ENCODE measurements at places on chromosomes 4 and X.

- no peak for DNase-seq
Observed at GRCh38 chrX:119266364-119266995, 30.4 kb downstream of the PGRMC1 start.

GRCh38 chr4:185730849-185731608 lies 81.0 kb downstream of the SORBS2 start:
- DNase-seq = peak; percentile 33

DNA sequence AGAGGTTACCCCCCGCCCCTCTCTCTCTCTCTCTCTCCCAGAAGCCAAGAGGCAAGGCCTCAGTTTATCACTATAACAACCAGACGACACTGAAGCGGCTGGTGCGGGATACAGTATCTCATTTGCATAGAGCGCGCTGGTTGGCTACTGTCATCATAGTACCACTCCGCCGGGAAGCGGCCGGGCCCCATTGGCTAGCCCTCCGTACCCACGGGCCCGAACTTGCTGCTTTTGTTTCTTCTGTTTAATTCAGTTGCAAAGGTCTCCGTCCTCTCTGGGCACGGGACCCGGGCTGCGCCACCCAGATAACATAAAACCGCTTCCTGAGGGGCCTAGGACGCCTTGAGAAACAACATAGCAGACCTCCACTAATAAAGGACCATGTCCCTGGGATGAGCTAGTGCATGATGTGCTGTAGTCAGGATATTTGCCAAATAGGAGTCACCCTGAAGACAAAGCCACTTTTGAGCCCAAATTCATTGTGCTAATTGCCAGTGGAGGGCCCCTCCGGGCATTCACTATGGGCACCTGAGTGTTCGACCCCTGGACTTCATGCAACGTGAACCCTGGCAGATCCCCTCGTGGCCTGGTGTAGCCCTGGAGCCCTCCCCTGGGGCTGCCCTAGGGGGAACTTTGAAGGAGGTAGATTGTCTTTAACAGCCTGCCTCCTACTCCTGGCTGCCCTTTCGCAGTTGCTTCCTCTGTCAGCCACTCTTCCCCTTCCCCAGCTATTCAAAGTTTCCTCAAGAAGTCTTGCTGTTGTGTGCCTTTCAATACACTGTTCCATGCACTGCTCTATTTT lies at the start of gene PCYT1B:
Gene PCYT1B, minus strand, starts transcription at position 91 of the 802 bp plus-strand sequence. CDS start 242 bp downstream, outside the sequence.
- DNase-seq = peak; percentile 47

DNA sequence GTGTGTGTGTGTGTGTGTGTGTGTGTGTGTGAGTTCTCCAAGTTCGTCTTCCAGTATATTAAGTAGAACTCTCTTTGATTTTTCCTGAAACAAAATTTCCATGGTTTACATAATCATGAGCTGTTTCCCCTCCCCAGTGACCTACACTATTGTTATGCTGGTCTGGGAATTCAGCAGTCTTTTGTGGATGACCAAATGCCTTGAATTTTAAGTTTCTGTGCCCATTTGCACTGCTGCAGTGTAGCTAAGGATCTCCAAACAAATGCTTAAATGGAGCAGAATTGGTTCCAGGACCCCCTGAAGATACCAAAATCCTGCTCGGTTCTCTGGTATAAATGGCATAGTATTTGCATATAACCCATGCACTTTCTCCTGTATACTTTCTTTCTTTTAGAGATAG lies 77.2 kb upstream of the SLC34A2 start:
- no peak for DNase-seq

- DNase-seq = no peak
Observed at GRCh38 chr4:17623451-17624001, 9.1 kb downstream of the MED28 start.

DNA sequence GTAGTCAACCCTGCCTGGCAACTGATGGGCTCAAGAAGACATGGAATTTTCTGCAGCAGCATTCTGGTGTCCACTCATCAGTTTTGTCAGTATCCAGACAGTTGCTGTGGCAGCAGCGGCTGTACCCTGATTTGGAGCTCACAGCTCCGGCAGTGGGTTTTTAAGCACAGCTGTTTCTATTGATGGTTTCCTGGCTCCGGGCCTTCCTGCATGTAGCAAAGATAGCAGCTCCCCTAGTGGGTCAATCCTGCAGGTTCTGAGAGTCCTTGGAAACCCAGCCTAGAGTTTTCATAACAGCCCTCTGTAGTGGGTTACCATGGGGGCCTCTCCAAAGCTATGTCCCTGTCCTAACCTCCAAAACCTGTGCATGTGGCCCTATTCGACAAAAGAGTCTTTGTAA lies 84.0 kb upstream of the ATP6AP2 start:
- no peak for DNase-seq

DNA sequence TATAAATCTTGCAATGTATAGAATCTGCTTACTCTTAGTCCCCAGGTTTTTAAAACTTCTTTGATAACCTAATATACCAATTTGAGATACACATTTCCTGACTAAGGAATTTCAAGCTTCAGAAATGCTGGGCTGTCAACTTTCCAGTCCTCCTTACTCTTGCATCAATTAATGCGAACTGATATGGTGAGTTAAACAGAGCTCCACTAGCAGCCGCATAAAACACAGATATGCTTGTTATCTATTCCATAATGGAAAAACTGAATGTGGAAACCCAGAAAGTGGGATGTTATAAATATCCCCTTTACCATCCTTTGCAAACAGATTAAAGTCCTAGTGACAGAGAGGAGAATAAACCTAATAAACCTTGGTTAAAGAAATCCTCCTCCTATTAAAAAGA lies 1913.7 kb downstream of the STIM2 start:
- no peak for DNase-seq
